Central memory CD4-positive, alpha-beta T cell (primary cell): ENCODE measurements at places on chromosomes 4 and X.

- DNase-seq: no peak
These were observed 2334.6 kb downstream of the PCDH7 start for GRCh38 chr4:33054656-33055196.

DNA sequence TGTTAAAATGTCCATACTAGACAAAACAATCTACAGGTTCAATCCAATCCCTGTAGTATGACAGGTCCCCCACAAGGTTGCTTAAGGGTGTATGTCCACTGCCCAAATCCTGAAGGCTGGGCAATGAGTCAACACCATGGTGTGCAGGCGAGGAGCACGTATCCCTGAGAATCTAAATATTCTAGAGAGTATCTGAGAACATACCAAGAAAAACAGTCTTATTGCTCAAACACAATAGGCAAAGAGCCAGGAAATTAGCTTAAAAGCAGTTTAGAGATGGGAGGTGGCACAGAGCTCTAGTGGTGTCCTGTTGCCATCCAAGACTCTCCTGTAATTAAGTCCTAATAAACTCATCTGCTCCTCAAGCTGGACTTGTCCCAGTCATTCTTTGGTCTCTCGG is 37.0 kb downstream of the RCHY1 start:
- no peak for DNase-seq

- DNase-seq: no peak
These were observed 34.9 kb upstream of the USP9X start for GRCh38 chrX:41050359-41050758.

DNA sequence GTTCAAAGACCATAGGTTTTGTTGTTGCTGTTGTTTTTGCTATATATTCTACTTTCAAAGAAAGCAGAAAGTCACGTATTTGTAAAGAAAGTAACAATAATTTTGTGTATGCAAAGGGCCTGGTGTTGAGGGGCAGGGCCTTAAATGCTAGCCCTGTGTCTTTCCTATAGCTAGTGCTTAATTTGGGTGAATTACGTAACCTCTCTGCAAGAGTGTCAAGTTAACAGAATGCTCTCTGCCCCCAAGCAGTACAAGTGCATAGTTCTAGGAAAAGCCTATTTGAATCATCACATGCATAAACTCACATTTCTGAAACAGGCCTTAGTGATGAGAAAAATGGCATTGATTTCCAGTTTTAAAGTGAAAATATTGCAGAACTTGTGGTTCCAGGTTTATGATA is 663.6 kb downstream of the STIM2 start:
- no peak for DNase-seq

DNA sequence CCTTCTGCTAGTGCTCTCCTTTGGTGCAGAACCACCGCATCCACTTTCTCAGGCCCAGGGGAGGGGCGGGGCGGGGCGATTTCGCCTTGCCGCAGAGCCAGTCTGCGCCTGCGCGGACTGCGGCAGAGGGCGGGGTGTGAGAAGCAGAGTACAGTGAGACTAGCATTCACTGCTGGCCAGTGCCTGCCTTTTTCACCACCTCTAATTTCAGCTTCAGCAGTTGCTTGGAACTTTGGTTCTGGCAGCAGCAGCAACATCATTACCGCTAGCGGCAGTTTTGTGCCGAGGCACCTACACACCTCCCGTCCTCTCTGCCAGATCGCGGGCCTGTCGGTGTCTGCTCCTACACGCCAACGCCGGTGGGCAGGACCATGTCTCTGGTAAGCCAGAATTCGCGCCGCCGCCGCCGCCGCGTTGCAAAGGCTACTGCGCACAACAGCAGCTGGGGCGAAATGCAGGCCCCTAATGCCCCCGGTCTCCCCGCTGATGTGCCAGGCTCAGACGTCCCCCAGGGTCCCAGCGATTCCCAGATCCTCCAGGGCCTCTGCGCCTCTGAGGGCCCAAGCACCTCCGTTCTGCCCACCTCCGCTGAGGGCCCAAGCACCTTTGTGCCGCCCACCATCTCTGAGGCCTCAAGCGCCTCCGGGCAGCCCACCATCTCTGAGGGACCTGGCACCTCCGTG is at the start of gene MAGEE1:
Gene MAGEE1, plus strand, starts transcription at position 151 of the 683 bp plus-strand sequence. Its CDS starts 221 bp downstream, at position 372.
- peak; percentile 71 for DNase-seq

DNA sequence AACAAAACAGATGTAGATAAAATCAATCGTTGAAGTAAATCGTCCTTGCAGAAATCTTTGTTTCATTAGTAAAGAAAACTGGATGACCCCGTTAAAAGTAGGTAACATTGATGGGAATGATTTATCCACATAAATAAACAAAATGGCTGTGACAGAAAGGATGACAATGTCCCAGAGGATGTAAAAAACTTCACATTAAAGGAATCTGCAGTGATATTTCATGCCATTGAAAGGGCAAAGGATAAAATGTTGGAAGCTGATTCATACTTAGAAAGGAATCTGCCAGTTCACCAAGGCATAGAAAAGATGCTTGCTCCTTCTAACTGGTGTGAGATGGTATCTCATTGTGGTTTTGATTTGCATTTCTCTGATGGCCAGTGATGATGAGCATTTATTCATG is 24.2 kb upstream of the EPGN start:
- DNase-seq: no peak

GRCh38 chr4:7425591-7426468 is 8.9 kb downstream of the PSAPL1 start:
- DNase-seq: no peak

- no peak for DNase-seq
These were observed 179.1 kb upstream of the KLHL4 start for GRCh38 chrX:87338510-87338909.

DNA sequence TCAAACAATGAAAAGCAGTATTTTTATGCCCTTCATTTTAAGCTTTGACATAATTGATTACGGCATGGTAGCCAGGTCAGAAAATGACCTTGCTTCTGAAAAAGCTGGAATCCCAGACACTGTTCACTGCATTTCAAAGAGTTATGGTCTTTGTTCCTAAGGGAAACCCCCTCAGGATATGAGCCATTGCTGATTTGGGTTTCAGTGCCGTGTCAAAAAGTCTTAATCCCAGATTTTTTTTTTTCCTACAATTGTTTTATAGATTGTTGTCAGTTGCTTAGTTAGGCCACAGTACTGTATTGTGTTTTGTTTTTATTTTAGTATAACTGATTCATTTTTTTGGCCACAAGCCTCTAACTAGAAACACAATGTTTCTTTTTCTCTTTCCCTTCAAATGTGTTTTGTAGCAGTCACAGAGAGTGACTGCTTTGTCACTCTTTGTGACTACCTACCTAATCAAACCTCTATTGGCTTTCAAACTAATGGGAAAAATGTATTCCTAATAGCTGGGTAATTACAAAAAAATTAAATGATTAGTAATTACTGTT is 10.3 kb downstream of the WDR44 start:
- no peak for DNase-seq

- no peak for DNase-seq
These were observed 209.4 kb upstream of the UGT8 start for GRCh38 chr4:114389070-114389685.

GRCh38 chr4:156686120-156686519 is 285.5 kb downstream of the PDGFC start:
- DNase-seq: no peak

GRCh38 chr4:105361053-105361452 is 112.8 kb downstream of the PPA2 start:
- DNase-seq: no peak

DNA sequence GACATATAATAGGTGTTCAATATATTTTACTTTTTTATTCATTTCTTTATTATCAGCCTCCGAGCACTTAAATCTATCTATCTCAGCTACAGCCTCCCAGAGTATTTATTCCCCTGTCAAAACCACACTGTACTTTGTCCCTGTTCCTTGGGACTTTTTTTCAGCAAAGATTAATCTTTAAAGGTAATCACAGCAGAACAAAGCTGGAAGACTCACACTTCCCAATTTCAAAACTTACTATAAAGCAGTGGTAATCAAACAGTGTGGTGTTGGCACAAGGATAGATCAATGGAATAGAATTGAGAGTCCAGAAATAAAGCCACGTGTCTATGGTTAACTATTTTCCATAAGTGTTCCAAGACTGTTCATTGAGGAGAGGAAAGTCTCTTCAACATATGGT is 59.7 kb downstream of the KLHL13 start:
- no peak for DNase-seq

DNA sequence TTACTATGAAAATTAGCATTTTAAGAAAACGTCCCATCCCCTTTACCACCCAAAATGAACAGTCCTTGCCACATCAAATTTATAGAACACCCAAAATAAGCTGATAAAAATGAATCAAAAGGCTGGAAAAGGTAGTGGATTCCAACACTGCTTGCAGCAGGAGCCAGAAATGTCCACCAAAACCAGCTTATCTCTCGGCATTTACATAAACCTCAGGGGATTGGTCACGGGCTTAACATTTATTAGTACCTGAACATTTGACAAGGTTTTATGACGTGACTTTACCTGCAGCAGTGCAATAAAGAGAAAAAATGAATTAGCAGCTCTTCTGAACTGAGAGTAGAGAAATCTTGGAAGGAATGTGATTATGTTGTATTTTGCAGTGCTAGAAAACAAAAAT is 31.6 kb downstream of the ATP8A1 start:
- no peak for DNase-seq

DNA sequence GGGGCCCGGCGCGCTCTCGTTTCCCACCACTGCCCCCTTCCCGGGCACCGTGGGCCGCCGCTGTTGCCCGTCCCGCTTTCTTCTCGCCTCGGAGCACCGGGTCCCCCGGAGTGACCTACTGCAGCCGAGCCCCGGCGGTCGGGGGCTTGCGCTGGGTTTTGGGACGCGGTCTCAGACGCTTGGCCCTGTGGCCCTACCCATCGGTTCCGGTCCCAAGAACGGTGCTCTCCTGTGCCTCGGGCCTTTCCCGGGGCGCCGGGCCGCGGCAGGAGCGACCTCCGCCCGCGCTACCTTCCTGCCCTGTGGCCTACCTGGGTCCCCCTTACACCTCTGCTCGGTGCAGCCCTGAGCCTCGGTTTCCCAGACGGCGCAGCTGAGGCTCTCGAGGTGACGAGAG is 21.6 kb upstream of the HMX1 start:
- DNase-seq: no peak

- DNase-seq: no peak
These were observed 124.3 kb downstream of the STIM2 start for GRCh38 chr4:26984896-26985295.

DNA sequence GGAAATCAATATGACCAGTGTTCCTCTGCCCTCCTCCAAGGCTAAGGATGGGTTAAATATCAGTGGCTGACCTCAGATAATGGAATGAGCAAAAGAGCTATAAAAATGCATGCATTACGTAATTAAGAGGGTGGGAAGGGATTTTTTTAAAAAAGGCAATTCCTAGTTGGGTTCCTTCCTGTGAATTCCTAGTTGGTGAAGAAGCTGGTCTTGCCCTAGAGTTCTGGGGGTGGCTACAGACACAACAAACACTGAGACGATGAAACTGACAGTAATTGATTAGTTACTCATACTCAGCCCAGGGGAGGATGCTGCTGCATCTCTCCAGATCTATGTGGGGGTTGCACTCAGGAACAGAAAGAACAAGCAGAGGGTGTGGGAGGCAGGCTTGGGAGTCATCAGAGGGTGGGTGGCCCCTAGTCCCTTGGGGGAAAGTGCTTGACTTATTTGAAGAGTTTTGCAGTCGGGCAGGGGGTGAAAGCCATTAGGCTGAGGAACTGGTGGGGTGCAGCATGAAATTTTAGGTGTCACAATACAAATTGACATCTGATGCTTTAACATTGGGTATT is 662.0 kb upstream of the FRG1 start:
- DNase-seq: no peak

DNA sequence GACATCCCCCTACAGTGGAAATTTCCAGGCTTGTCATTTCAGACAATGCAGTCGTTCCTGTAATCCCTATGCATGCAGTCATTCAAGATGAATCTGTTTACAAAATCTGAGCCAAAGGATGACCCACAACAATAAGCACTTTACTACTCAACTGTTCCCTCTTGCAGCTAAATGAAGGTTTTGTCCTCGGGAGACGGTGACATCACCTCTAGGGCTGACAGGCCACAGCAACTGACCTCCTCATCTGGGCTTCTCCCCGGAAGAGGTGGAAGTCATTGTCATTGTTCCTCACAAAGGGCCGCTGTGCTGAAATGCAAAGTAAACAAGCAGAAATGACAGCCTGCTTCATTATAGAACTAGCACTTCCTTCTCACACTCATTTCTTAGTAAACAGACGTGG is 29.2 kb downstream of the CLRN2 start:
- DNase-seq: no peak

GRCh38 chrX:2928191-2928582 is 952 bp downstream of the ARSD start:
- DNase-seq: no peak

DNA sequence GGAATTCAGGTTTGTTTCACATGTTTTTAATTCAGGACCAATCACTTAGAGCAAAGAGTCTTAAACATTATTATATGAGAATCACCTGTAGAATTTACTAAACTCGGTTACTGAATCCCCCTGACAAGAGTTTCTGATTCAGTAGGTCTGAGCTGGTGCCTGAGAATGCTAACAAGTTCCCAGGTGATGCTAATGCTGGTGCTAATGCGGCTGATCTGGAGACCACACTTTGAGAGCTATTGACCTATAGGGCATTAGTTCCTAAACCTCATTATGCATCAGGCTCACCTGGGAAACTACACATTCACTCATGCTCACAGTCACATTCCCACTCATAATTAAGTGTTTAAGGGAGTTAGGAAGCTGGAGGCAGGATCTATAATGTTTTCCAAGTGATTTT is 36.1 kb upstream of the NUDT6 start:
- DNase-seq: no peak

DNA sequence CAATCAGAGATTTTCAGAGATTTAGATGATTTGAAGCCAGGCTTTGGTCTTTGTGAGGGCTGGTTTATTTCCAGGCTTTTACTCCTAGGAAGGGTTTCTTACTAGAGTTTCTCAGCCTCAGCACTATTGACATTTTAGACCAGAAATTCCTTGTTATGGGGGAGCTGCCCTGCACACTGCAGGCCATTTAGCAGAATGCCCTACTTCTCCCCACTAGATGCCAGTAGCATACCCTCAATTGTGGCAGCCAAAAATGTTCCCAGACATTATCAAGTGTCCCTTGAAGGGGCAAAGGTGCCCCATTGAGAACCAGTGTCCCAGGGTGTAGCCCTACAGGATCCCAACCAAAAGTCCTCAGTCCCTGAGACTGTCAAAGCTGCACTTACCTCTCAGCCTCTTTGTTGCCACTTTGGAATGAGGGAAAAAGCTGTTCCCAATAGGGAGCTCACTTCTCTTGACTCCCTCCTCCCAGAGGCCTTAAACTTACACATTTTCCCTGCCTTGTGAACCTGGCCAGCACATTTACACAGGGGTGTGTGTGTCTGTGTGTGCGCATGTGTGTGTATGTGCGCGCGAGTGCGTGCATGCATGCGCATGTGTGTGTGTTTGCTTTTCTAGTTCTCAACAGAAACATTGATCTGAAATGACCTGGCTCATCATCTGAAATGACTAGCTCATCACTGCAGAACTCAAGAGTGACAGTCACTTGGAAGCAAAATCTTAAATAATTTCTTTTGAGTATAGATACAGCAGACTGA is 231.4 kb downstream of the QDPR start:
- no peak for DNase-seq
